ENCODE measurements at places on chromosomes 2 and 18. TPM values are rescaled to one million over a fixed set of nuclear protein-coding genes. Genes with fewer than 3 reads are reported as not detected.

- H3K27ac ChIP-seq = no peak overlapping the region
- DNase-seq = no peak
- no peaks in the 10 kb centered on the region for H3K27me3 ChIP-seq
- H3K4me3 ChIP-seq = no peak overlapping the region
These were observed 154.4 kb downstream of the RAD51AP2 start for GRCh38 chr2:17363846-17364245.

DNA sequence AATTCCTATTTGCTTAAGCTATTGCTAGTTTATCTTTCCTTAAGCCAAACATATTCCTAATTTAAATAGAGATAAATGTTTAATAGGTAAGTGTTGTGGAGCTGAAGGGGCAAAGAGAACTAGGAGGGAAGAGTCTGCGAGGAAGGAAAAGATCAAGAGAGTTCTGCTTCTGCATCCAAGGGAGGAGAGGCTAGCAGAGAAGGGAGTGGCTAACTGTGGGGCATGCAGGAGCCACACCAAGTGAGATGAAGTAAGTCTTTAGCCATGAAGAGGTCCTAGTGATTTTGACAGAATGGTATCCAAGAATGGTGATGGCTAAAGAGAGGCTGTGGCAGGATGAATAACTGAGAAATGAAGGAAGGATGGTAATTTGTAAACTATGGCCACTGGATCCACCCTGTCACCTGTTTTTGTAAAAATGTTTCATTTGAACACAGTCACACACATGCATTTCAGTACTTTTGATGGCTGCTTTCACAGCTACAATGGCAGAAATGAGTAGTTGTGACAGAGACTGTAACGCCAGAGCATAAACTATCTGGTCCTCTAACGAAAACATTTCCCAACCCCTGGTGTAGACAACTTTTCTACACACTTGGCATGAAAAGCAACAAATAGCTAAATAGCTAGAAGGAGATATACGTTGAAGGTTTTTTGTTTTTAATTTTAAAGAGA, 15.6 kb downstream of the TPGS2 start:
- peaks cover 53% of the 10 kb centered on the region for H3K36me3 ChIP-seq
- no peak overlapping the region for H3K27ac ChIP-seq
- H3K4me3 ChIP-seq = no peak overlapping the region
- DNase-seq = no peak
- H3K27me3 ChIP-seq = no peaks in the 10 kb centered on the region

- no peaks in the 10 kb centered on the region for H3K27me3 ChIP-seq
- no peaks in the 10 kb centered on the region for H3K36me3 ChIP-seq
- H3K4me1 ChIP-seq = no peaks in the 10 kb centered on the region
- no peak overlapping the region for H3K4me3 ChIP-seq
- H3K27ac ChIP-seq = no peak overlapping the region
- no peak for DNase-seq
These were observed 161.5 kb upstream of the ZEB2 start for GRCh38 chr2:144681389-144681788.

- H3K4me3 ChIP-seq = no peak overlapping the region
- no peak for DNase-seq
- H3K27me3 ChIP-seq = no peaks in the 10 kb centered on the region
- H3K36me3 ChIP-seq = no peaks in the 10 kb centered on the region
- no peaks in the 10 kb centered on the region for H3K4me1 ChIP-seq
- no peak overlapping the region for H3K27ac ChIP-seq
These were observed 786.6 kb upstream of the CDH2 start for GRCh38 chr18:28963481-28963880.

DNA sequence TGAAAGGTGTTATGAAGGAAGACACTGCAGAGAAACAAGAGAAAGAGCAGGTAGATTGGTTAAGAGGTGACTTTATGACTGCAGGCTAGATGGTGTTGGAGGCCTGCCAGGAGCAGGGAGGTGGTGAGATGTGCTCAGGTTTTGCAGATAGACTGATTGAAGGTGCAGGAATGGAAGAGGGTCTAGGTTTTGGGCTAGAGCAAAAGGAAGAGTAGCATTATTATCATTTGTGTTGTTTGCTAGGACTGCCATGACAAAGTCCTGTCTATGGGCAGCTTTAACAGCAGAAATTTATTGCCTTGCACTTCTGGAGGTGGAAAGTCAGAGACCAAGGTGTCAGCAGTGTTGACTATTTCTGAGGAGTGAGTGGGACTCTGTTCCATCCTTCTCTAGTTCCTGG, 172.9 kb upstream of the SOX11 start:
- no peaks in the 10 kb centered on the region for H3K36me3 ChIP-seq
- no peak overlapping the region for H3K4me3 ChIP-seq
- DNase-seq = no peak
- peaks cover 9% of the 10 kb centered on the region for H3K4me1 ChIP-seq
- H3K27ac ChIP-seq = no peak overlapping the region
- no peaks in the 10 kb centered on the region for H3K27me3 ChIP-seq

DNA sequence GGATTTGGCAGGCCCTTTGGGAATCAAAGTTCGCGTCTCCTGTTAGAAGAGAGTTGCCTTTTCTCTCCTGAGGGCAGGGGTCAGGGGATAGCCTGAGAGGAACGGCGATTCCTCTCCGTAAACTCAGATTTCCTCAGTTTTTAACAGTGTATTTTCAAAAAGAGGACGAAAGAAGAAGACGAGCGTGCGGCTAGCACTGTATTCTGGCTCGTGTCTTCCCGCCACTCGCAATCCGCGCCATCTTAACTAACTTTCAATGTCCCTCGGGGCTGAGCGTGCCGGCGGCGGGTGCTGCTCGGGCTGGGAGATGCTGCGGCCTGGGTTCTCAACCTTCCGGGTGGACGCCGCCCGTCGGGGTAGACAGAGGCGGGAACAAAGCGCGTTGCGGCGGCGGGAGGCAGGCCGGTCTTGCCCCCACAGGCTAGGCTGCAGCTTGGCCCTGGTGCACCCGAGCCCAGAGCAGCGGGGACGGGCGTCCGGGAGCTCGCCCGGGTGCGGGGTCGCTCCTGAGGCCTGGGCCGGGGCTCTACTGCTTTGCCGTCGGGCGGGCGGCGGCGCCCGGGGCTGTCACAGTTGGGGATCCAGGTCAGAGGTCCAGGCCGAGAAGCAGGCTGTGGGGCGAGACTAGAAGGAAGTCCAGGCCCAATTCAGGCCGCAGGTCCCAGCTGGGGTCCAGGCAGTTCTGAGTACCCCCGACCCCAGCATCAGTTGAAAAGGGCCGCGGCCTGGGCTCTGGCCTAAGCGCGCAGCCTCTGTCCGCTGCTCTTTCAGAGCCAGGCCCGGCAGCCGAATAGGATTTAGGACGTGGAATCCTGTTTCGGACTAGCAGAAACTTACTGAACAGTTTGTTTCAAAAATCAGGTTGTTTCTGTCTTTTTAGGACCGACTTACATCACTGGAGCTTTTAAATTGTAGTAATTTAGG, 11.8 kb downstream of the TBR1 start:
- H3K27me3 ChIP-seq = peaks cover 99% of the 10 kb centered on the region
- no peak overlapping the region for H3K4me3 ChIP-seq
- H3K36me3 ChIP-seq = no peaks in the 10 kb centered on the region

- no peaks in the 10 kb centered on the region for H3K27me3 ChIP-seq
- H3K36me3 ChIP-seq = no peaks in the 10 kb centered on the region
- no peaks in the 10 kb centered on the region for H3K4me1 ChIP-seq
- no peak for DNase-seq
- no peak overlapping the region for H3K4me3 ChIP-seq
These were observed 1098.9 kb upstream of the CHAC2 start for GRCh38 chr2:52668724-52669123.

The ANKRD30B gene
- not detected for total RNA-seq

The KCNJ13 gene
- total RNA-seq = not detected

The SERPINB3 gene
- not detected for total RNA-seq

The CAPN13 gene
- not detected for total RNA-seq
